ENCODE measurements at places on chromosomes 7 and 10.

- DNase-seq: no peak
Observed at GRCh38 chr10:48707472-48707871, 22.8 kb downstream of the WDFY4 start.

- peak; percentile 67 for DNase-seq
Observed at GRCh38 chr7:74479961-74480829, 26.5 kb downstream of the GTF2IRD1 start.

DNA sequence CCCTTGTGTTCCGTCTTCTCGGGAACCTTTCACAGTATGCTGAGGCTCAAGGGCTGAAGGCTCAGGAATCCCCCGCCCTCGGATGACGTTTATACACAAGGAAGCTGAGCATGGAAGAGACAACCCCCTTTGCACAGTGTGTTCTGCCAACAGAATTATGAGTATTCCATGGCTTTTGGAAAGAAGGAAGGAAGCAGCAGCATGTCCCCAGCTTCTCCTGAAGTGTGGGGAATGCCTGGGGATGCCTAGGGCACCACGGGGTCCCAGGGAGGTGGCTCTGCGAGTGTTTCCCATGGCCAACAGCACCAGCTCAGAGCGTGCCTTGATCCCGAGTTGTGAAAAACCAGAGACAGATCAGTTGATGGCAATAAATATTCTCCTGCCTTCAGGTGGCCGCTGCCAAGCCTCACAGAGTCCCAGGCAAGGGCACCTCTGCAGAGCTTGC lies 88.8 kb upstream of the DDC start:
- no peak for DNase-seq

GRCh38 chr10:124642088-124642710 lies 102.0 kb downstream of the FAM53B start:
- peak; percentile 76 for DNase-seq

- DNase-seq: no peak
Observed at GRCh38 chr7:129851809-129852208, 101.0 kb downstream of the UBE2H start.

GRCh38 chr10:21520949-21521348 lies 4.5 kb downstream of the SKIDA1 start:
- no peak for DNase-seq

DNA sequence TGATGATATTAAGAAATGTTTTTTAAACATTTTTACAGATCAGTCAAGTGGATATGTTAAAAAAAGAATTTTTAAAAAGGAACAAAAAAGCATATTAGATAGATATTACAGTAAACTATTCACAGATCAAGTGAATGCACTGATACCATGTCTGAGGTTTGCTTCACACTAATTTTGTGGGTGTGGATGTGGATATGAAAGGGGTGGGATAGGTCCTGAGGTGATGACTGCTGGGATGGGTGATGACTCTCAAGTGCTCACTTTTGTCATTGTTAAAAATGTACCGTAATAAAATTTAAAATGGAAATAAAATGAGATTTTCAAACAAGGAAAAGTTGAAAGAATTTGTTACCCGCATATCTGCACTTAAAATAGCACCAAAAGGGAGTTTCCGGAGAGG lies 54.1 kb downstream of the AGMO start:
- DNase-seq: no peak

- DNase-seq: no peak
Observed at GRCh38 chr7:12770227-12770975, 83.0 kb downstream of the ARL4A start.

GRCh38 chr10:30435073-30435422 lies 1.1 kb downstream of the MAP3K8 start:
- DNase-seq: peak; percentile 71

DNA sequence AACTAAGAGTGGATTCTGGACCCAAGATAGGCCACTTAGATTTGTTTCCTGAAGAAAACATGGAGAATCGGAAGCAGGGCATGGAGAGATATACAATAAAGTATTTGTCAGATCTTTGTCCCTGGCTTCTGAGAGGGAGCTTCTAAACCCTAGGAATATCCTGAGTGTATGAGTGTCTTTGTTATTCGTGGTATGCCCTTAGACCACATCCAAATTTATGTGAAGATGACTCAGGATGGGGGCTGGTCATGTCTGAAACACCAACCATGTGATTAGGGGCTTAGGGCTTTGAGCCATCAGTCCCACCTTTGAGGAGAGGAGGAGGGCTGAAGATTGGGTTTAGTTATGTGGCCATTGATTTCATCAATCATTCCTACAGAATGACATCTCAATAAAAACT lies 69.7 kb upstream of the PLPP4 start:
- no peak for DNase-seq

- DNase-seq: no peak
Observed at GRCh38 chr7:37336259-37336658, 112.4 kb downstream of the ELMO1 start.

- DNase-seq: no peak
Observed at GRCh38 chr7:47511699-47512370, 70.1 kb downstream of the TNS3 start.

- DNase-seq: no peak
Observed at GRCh38 chr7:155438777-155439176, 19.2 kb upstream of the EN2 start.

GRCh38 chr10:72337039-72337629 lies 17.6 kb downstream of the DNAJB12 start:
- DNase-seq: peak; percentile 70

- DNase-seq: no peak
Observed at GRCh38 chr7:44059219-44060090, 5.9 kb downstream of the PGAM2 start.

Data from hematopoietic multipotent progenitor cell treated with erythropoietin and hydrocortisone succinate and interleukin-3 and kit ligand, for 4 days (in vitro differentiated cells).